Activated CD8-positive, alpha-beta memory T cell treated with anti-CD3 and anti-CD28 coated beads for 1 hour (primary cell): ENCODE measurements at places on chromosomes 7 and 10.

- DNase-seq = no peak
These were observed 252.7 kb upstream of the FERD3L start for GRCh38 chr7:19397911-19398310.

GRCh38 chr7:119931230-119931824 lies 341.6 kb upstream of the KCND2 start:
- DNase-seq = no peak

- no peak for DNase-seq
These were observed 15.2 kb upstream of the PRPF18 start for GRCh38 chr10:13571541-13571940.

DNA sequence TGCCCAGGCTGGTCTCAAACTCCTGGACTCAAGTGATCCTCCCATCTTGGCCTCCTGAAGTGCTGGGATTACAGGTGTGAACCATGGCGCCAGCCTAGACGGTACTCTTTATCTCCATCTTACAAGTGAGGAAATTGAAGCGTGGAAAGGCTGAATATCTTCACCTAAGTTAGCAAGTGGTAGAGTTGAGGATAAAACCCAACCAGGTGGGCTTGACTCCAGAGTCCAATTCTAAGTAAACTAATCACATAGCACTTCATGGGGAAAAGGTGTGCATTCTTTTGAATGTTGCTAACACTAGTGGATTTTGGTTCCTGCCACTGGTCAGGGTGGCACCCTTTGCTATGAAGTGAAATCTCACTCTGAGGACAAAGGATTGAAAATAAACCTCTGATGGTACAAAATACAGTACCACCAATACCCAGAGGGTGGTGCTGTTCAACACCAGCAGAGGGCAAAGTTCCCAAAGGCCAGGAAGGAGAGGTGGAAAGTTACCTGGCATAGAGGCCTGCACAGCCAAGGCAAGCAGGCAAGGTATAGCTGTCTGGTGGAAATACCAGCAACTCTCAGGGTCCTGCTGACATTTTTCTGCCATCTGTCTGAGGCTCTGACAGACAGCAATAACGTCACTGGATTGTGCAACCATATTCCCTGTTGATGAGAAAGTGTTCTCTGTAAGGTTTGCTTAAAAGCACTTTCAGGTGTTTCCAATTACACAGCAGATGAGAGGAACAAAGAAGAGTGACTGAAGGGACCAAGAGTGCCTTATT lies 17.6 kb downstream of the ZDHHC16 start:
- DNase-seq = peak; percentile 3

DNA sequence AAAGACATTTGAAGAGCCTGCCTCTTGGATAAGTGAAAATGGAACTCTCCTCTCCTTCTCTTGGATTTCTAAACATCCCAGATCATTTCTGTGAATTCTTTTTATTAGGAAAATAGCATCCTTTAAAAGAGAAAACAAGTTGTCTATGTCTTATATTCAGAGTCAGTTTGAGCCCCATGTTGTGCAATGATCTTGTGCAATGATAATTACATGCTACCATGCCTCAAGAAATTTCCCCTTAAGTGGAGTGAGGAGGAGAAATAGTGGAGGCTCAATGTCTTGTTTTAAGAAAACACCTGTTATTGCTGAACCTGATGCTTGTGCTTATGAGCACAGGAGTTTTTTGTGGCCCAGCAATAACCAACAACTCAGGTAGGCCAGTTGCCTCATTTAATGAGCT lies 103.6 kb downstream of the NPSR1 start:
- DNase-seq = no peak

- no peak for DNase-seq
These were observed 219.1 kb downstream of the VTI1A start for GRCh38 chr10:112666094-112666493.

GRCh38 chr10:43036481-43037428 lies 40.1 kb upstream of the RET start:
- DNase-seq = no peak

DNA sequence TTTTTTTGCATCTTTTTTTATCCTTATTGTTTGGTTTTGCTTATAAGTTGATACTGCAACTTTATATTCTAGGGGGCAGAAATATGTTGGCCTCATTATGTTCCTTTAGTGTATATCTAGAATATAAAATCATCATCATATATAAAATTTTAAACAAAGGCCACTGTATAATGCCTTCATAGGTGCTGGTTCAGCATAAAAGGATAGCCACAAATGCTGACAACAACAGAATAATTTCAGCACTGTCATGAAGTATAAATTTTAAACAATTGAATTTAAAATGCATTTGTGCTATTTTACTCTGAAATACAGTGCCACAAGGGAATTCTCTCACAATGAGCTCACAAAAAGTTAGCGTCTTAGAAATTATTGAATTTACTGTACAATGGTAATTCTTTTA lies 285.9 kb downstream of the ATRNL1 start:
- DNase-seq = no peak
